ENCODE measurements at places on chromosomes 2 and 18.
A peak's percentile ranks its signal among the peaks of the same experiment; 100 is the strongest.

GRCh38 chr2:213315168-213315876, 31.1 kb downstream of the SPAG16 start:
- no peak for DNase-seq

GRCh38 chr2:69559442-69560146, 83.9 kb downstream of the AAK1 start:
- DNase-seq = peak; percentile 65

GRCh38 chr2:215966951-215967350, 46.4 kb downstream of the MREG start:
- DNase-seq = no peak

- DNase-seq = no peak
Measured at GRCh38 chr2:19355014-19355405, 3.4 kb downstream of the OSR1 start.

DNA sequence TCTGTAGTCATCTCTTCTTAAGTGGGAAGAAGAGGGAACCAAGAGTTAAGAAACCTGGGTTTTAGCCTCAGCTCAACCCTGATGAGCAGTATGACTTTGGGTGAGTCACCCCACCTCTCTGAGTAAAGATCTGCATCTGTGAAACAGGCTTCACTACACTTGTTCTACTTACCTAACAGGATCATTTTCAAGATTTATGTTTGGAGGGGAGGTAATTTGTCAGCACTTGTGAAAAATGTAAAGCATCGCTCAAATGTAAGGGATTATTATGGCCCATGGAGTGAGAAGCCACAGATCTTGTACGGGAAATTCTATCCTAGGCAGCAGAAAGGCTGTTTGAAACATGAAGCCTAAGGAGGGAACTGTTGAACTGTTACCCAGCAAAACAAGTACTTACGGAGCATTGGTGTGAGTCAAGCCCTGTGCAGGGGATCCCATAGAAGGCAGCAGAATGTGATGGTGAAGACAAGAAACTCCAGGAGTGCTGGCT, 160.6 kb downstream of the PRKCE start:
- peak; percentile 57 for DNase-seq

DNA sequence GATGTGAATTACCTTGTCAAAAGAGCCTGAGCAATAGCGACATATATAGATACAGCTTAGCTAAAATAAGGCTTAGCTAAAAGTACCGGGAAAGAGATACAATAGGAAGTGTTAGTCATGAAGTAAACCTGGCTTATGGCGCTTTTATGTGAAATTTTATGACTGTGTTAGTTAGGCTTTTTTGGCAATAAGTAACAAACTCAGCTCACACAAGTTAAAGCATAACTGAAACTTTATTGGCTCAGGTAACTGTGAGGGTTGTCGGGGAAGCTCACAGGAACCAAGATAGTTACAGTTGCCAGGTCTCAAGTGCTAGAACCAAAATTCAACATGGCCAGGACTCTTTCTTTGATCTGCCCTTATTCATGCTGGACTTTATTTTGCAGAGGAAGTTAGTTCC, 925.0 kb upstream of the GYPC start:
- no peak for DNase-seq

DNA sequence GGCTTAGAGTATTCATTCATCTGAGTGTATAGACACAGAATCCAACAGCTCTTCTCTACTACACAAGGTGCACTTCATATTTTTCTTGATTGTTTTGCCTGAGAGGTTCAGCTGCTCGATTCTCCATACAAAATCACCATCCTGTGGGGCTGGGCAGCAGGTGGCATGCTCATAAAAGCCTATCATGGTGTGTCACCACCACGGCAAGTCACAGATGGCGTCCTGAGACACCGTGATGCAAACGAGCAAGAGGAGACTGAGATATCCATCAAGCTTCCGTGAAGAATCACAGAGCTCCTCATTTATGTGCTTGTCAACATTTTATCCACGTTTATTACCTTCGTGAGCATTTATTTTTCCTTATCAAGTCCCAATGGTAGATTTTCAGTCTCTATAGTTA, 22.4 kb upstream of the NRP2 start:
- DNase-seq = no peak

DNA sequence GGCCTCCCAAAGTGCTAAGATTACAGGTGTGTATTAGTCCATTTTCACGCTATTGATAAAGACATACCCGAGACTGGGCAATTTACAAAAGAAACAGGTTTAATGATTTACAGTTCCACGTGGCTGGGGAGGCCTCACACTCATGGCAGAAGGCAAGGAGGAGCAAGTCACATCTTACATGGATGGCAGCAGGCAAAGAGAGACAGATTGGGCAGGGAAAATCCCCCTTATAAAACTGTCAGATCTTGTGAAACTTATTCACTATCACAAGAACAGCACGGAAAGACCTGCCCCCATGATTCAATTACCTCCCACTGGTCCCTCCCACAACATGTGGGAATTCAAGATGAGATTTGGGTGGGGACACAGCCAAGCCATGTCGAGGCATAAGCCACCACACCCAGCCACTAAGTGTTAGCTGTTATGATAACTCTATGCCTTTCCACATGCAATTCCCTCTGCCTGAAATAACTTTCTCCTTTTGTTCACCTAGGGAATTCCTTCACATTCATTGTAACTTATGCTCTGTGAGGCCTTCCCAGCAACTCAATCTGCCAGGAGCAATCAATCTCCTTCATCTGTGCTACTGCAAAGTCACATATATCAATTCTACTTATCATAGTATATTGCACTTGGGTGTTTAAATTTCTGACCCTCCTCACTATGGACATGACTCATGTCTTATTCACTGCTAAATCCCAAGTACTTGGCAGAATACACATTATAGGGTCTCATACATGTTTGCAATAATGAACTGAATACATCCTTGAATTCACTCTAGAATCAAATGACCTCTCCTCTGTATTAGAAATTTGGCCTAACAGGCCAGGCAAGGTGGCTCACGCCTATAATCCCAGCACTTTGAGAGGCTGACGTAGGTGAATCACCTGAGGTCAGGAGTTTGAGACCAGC, 7.4 kb downstream of the MCEE start:
- no peak for DNase-seq

DNA sequence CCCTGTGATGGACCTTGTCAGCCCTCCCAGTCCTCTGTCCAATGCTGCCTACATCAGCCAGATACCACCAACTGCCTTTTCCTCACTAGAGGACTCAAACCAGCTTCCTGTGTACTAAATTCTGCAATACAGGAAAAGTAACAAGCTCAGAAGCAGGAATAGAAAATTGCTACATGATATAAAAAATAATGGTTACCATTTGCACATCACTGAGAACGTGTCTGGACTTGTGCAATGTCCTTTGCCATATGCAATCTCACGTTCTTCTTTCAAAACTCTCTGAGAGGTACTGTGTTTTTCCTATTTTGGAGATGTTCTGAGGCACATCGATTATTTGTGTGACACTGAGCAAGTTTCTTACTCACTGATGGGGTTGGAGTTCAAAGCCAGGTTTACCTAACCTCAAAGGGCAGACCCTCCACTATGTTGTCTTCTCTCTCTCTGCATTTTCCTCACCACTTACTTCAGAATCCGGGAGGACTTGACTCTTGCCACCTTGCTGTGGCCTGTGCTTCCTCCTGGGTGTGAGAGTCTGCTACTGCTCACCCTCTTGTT, 12.1 kb downstream of the UPP2 start:
- DNase-seq = no peak

- DNase-seq = no peak
Measured at GRCh38 chr2:29000481-29000880, 19.4 kb downstream of the TOGARAM2 start.

DNA sequence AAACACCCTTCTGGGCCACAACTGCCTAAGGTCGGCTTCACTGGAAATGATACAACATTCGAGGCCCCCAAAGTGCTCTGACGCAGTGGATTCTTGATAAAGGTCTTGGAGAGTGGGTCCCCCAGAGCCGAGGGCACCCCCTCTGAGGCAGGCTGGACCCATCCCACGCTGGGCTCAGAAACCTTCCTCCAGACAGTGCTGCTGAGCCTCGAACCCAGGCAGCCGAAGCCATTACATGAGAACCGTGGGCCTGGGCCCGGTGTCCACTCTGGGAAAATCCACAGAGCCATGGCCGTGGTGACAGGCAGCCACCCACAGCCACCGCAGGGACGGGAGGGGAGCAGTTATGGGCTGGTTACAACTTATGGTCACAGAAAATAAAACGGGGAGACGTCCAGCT, 81.4 kb upstream of the ID2 start:
- no peak for DNase-seq

DNA sequence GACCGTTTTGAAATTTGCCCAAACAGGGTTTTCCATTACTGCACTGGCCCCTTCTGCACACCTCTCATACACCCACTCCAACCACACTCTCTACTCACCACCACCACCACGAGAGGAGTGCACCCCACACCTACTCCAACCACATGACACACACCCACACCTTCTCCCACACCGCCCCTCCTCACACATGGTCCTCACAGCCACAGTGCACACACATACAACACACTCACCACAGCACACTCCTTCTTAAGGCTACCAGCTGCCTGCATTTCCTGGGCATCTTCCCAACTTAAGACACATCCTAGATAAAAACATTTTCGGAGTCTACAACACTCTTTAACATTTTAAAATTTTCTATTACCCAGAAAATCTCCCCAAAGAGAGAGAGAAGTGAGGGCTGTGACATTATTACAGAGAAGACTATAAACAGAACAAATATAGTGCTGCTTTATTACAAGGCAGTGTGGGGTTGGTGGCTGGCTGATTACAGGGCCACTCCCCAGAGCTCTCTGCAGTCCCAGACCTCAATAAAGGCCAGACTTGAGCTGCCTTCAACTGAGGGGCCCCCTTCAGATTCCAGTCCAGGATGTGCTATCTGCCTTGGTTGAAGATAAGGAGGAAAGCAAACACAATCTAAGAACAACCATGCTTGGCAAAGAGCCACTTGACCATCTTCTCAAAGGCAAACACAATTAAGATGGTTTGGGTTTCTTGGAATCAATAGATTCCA, 36.1 kb downstream of the NHEJ1 start:
- no peak for DNase-seq

DNA sequence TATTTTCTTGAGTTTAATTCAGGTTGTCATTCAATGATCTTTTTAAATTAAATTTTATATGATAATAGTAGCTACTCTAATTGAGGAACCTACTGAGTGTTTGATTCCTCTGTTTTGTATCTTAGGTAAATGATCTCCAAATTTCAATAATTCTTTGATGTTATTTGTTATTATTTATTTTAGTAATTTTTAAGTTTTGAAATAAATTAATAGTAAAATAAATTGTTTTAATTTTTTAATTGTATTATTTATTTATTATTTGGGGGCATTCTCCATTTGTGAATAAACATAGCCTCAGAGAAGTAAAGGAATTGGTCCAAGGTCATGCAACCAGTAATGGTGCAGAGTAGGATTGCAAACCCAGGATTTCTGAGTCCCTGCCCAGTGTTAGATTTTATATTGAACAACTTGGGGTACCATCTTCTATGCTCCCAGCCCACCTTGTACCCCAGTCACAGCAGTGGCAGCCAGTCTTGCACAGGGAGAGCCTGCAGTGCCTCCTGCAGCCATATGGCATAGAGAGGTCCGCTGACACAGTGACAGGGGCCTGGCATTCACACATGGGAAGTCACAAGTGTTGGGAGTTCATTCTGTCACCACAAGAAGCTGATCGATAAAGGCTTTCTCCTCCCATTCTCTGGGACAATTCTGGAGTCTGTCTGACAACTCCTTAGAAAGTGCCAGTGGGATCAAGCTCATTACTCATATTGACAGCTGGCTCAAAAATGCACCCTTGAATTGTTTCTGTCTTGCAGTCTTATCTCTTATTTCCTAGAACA, 110.0 kb upstream of the ETAA1 start:
- DNase-seq = no peak

DNA sequence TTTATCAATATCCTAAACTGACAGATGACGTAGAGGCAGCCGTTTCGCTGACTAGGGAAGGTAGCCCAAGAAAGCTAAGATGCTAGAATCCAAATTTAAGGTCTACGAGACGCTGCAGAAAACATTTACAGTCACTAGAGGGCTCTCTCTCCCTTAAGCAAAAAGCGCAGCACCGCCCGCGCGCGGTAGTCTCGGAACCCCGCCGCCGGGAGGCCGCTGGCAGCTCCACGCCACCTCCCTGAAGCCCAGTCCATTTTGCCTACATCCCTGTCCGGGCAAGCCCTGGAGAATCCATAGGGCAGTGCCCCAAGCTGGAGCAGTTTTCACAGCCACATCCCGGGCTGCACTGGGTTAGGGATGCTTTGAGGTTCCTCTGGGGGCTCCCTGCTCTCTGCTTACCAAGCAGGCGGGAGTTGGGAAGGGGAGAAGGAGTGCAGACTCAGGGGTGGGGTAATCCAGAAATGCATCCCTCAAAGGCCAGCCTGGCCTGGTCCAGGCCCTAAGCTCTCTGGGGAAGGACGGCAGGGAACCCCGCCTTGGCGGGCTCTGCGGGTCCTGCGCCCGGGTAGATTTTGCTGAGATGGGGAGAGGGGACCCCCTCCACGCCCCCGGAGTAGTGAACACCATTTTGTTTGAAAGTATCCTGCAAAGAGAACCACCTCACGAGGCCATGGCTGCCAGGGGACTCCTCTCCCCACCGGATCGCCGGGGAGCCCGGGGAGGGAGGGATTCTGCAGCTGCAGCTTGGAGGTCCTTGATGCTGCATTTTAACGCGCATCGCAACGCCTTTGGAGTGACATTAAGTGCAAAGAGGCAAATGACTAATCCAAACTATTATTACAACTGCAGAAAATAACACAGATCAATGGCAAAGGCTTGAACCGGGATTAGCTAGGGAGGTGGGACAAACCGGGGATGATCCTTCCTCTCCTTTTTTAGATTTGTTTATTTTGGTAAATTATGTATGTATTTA, 1.3 kb upstream of the DPYSL5 start:
- DNase-seq = peak; percentile 79

DNA sequence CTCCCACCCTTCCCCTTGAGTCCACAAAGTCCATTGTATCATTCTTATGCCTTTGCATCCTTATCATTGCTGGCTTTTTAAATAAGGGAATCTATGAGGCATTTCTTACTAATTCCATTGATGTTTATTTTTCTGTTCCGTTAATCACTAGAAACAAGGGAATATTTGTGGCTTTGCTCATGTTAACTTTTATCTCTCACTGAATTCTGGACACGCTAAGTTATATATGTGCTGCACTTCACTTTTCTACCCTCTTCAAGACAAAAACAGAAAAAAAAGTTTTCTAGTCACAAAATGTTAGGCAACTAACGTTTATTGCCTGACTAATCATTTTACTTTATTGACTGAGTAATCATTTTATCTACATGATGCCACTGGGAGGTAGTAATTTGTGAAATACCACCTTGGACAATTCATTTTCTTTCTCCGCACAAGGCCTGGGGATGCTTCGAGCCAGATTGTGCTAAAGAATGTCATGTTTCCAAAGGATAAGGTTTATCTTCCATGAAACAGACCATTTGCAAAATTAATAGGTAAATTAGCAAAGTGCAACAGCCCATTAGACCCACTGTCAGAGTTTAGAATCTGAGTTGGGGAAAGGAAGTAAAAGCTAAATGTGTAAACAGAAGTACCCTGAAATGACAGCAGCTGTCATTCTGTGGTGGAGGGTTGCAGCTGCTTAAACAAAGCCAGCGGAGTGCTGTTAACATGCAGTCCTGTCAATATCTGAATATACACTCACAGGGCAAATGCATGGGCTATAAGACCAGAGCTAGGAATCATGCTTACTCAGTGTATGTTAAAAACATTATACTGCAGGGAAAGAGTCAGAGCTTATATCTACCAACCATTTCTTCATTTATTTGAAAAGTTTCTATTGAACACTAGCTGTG, 658.7 kb downstream of the CNTNAP5 start:
- no peak for DNase-seq

GRCh38 chr2:188865681-188866080, 108.5 kb upstream of the COL3A1 start:
- DNase-seq = no peak

- no peak for DNase-seq
Measured at GRCh38 chr2:191173206-191173605, 22.4 kb upstream of the STAT4 start.

GRCh38 chr2:46269001-46269400, 28.2 kb upstream of the EPAS1 start:
- DNase-seq = peak; percentile 82

Data from AG08395 (cell line).